Right lung (tissue), 10 donors: ENCODE measurements at places on chromosomes 12 and 14.

- DNase-seq = no peak
Measured at GRCh38 chr12:6072302-6072752, 52.1 kb downstream of the VWF start.

DNA sequence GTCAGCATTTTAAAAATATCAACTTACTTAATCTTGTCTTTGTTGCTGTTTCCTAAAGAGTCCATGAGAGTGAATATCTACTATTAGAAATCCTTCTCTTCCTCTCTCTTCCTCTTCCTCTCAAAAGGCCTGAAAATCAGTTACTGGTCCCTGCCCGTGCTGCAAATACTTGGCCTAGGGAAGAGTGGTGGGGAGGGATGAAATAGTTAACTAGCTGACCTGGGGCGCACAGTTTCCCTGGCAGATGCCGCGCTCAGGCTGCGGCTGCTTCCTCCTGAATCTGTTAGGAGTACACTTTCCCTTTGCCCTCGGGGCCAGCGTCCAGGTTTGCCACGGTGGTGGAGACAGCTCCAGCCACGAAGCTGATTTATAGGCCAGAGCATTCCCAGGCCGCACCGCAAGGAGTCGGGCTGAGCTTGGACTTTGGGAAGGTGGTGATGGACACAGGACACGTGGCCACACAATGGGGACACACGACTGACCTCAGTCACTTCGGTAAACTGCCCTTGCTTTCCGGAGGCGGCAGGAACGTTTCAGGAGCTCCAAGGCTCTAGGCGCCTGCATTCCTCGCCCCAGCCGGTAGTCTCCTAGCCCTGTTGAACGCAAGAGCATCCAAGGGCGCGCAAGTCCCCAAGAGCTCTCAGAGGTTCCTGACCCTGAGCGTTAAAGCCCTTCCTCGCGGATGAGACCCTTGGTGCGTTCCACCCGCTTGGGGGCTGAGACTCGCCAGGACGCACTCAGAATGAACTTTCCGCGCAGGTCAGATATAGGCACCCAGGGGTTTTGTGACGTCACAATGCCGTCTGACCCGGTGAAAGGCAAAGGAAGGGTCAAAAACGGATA, 7.1 kb upstream of the ASCL1 start:
- no peak for DNase-seq

DNA sequence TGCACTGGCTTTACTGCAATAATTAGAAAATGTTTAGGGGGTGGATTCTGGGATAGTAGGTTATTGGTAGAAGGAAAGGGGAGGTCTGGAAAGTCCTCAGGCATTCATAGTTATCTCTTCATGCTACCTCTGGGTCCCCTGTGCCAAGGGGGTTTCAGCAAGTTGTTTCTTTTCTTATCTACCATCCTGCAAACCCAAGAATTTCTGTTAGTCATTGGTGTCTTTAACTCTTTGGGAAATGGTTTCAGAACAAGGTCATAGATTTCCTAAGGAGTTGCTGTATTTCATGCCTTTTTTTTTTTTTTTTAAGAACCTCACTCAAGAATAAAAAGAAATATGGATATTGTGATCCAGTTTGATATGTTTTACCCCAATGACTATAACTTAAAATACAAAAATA, 63.6 kb downstream of the SLC4A8 start:
- no peak for DNase-seq

DNA sequence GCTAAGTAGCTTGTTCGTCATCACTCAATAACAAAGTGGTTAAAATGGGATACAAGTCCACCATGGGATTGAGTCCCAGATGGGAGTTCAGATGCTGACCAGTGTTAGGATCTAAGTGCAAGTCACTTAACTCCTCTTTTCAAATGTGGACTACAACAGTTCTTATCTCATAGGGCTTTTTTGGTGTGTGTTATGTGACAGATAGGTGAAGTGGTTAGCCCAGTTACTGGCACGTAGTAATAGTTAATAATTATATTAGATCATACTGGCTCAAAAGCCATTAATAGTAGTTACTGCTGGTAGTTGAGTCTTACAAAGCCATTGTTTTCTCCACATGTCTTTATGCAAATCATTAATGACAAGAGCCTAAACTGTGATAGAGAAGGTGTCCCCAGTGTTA, 73.2 kb downstream of the RCOR1 start:
- DNase-seq = no peak

- no peak for DNase-seq
Measured at GRCh38 chr12:108479364-108480070, 35.6 kb upstream of the FICD start.

DNA sequence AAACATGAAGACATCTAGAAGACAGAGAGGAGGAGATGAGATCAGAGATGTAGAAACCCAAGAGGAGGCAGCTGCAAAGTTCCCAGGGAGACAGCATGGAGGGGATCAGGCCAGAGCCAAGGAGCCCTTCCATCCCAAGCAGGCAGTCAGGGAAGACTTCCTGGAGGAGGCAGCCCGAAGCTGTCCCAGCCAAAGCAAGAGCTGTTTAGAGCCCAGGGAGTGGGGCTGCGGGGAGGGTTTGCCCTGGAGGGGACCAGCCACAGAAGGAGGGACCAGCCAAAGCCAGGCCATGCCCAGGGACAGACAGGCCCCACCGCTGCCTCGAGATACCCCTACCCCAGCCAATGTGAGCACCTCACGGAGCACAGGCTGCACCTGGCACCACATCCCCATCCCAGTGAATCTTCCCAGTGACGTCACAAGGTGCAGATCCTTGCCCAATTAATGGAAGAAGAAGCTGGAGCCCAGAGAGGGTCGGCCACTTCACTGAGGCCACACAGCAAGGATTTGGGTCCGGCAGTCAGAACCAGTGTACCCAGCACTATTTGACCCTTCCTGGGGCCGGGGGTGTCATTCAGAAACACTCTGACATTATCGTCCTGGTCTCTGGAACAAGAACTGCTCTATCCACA, 14.1 kb upstream of the DIO3 start:
- no peak for DNase-seq

DNA sequence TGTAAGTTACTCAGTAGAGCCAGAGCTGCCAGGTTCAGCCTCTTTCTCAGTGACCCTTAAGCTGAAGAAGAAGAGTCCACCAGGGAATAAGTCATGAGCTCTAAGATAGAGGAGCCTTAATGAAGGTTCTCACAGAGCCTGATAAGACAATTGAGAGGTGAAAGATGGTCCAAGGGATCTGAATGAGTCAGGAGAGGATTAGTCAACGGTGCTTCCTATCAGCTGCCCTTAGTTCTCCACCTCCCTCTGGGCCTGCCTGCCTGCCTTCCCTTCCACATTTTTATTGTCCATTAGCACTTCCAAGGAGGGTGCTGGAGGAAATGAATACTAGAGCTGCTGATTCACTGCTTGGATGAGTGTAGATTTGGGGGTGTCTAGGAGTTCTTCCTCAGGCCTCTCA, 161.7 kb upstream of the RMST start:
- DNase-seq = no peak

GRCh38 chr14:59261334-59261733, 72.9 kb downstream of the DAAM1 start:
- no peak for DNase-seq

- DNase-seq = peak; percentile 28
Measured at GRCh38 chr12:402029-402389, 565 bp downstream of the CCDC77 start.

DNA sequence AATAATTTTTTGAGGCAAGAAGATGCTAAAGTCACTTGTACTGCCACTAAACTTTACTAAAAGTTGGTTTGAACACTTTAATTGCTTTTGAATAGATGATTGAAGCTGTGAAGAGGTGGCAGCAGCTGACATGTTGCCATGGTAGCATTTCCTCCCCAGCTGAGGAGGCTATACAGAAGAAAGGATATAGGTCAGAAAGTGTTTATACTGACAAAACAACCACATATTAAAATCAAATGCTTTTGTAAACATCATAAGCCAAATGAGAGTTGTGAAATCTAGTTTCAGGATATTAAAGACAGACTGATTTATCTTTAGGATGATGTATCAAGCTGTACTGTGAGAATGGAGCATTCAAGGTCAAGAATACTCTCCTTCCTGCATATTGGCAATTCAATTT, 41.7 kb downstream of the TSPAN19 start:
- DNase-seq = peak; percentile 13

- no peak for DNase-seq
Measured at GRCh38 chr12:48084066-48084465, 21.8 kb downstream of the SENP1 start.

DNA sequence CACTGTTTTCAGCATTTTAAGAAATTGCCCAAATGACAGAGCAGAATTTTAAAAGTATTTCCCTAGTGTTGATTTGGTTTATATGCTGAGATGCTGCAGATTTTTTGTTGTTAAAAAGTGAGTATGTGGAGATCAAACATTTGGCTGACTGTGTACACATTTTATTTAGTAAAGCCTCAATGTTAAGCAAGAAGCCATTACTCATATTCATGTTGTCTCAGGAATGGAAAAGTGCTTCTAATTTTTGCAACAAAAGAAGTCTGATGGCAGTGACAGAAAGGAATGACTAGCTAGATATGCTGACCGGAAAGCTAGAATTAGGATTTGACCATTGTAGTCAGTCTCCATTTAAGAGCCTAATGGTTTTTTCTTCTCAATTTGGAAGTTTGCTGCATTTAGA, 22.5 kb downstream of the SLC38A6 start:
- no peak for DNase-seq

DNA sequence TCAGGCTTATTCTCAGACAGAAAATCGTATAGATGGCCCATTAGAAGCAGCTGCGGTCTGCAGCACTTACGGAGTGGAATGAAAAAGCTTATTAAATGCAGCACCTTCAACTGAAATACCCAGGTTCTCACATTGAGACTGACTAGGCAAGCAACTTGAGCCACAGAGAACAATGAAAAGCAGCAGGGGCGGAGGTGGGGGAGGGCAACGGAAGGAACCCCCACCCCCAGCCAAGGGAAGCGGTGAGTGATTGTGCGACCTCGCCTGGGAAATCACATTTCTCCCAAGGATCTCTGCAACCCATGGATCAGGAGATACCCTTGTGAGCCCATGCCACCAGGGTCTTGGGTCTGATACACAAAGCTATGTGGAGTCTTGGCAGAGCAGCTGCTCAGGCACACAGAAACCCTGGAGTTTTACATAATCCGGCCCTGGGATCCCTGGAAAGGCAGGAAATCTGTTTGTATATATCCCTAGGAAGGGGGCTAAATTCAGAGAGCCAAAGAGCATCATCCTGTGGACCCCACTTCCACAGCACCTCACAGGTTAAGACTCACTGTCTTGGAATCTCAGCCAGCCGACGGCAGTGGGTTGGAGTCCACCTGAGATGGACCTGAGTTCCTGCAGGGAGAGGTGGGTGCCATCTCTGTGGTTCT, 38.1 kb downstream of the PZP start:
- DNase-seq = no peak

- DNase-seq = no peak
Measured at GRCh38 chr12:16281157-16281556, 3.7 kb upstream of the SLC15A5 start.

DNA sequence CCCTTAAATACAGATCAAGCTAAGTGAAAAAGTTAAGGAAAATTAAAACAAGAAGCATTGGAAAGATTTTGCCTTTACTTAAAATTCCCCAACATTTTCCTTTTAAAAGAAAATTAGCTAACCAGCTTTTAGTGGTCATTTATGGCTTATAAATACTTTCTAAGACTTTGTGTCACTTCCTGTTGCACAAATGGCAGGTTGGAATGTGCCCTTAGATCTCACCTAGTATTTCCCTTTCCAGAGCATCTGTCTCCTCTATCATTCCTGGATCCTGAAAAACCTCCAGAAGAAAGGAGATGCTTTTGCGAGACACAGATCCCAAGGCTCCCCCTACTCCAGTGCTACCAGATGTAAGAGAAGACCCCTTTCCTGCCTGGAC, 58.3 kb downstream of the ARF6 start:
- no peak for DNase-seq

- no peak for DNase-seq
Measured at GRCh38 chr12:43786899-43787693, 19.0 kb downstream of the TWF1 start.

DNA sequence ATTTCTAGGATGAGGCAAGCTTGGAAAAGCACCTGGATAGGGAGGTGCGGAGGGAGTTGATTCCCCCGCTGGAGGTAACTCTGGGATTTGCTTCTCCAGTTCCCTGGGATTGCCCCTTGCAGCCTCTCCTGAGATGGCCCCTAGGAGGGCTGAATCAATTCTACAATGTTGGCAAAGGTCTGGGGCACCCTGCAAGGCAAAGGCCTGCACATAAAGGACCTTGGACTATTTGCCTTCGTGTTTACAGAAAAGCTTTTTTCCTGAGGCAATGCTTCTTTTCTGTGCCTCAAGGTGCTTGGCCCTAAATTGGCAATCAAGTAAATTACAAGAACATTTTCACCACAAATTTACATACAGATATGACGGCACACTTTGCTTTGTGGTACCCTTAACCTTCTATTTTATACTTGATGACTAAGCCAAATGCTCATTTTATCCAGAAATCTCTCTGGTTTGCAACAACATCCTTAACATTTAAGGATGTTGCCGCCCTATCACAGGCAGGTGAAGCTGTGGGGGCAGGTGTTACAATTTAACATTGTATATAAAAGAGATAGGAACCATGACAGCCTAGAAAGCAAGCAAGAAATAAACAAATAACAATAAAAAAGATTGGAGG, 40.3 kb downstream of the TIMELESS start:
- DNase-seq = no peak

- no peak for DNase-seq
Measured at GRCh38 chr12:66768293-66768692, 89.4 kb upstream of the GRIP1 start.

DNA sequence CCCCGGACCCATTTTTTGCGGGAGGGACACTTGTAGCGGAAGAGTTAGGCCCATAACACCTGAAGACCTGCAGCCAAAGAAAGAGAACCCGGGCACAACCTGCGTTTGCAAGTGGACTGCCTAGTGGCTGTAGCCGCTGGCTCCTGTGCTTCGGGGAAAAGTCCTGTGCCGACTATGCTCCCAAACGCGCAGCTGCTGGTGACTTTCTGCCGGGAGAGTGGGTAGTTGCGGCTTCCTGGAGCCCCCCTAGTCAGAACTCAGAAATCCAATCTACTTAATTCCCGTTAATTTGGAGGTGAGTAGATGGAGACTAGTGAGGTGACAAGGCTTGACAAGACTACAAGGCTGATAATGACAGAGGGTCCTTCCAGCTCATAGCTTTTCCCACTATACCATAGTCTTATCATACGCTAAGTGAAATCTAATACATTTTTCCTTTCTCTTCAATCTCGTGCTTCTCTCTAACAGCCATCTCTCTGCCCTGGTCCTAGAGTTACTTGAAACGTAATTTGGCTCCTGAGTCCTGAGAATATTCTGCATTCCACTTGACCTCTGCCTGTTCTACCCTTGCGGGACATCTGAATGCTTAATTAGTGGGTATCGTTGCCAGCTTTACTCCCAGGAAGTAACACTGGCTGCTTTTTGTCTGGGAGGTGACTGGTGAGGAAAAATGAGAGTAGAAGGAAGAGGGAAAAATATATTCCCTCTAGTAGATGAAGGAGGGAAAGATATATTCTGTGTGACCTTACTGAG, 556 bp downstream of the MTHFD1 start:
- DNase-seq = peak; percentile 33

DNA sequence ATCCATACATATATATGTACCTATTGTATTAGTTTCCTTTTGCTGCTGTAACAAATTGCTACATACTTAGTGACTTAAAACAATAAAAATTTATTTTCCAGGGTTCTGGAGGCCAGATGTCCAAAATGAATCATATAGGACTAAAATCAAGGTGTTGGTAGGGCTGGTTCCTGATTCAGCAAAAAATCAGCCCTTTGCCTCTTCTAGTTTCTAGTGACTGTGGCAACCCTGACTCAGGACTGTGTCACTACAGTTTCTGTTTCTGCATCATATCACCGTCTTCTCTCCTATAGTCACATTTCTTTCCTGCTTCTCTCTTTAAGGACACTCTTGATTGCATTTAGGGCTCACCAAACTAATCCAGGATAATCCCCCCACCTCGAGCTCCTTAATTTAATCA, 386.3 kb upstream of the TBX3 start:
- no peak for DNase-seq
